ENCODE measurements at places on chromosomes 16 and 17.

DNA sequence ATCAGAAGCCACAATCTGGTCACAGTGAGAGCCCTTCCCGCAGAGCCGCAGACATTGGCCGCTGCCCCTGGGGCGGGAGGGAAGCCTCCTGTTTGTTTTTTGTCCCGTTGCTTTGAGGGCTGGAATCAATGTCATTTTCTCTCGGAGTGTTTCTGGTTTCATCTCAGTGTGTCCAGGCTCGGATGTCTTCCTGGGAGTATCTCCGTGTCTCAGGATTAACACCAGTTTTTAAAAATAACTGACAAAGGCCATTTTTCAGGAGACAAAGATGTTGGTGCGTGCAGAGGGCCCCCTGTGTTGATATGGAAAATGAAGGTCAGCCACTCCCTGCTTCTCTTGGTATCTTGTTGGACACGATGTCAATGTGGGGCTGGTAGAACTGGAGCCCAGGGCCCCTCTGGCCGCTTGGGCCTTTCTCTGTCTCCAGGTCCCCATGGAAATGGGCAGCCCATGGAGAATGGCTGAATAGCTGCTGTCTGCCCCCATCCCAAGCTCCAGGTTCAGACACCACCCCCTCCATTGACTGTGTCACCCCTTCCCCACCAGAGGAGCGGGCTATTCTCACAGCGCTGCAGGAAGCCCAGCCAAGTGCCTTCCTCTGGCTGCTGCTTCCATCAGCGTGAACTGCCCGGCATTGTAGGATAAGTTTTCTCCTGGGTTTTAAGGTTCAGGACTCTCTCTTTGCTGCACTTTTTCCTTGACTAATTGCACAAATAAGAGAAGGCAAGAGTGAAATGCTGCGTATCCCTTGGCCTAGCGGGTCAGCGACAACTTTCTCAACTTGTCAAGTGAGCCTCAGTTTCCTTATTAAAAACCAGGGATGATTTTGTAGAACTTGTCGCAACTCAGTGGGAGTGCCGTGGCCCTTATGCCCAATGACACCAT is 72.2 kb upstream of the METTL9 start:
- DNase-seq, result no peak

GRCh38 chr16:50747207-50747956 is 5.5 kb downstream of the CYLD start:
- no peak for DNase-seq

- DNase-seq, result no peak
Observed at GRCh38 chr16:89693931-89694783, 7.3 kb downstream of the SPATA2L start.

GRCh38 chr16:74601126-74601871 is 5.6 kb downstream of the GLG1 start:
- no peak for DNase-seq

DNA sequence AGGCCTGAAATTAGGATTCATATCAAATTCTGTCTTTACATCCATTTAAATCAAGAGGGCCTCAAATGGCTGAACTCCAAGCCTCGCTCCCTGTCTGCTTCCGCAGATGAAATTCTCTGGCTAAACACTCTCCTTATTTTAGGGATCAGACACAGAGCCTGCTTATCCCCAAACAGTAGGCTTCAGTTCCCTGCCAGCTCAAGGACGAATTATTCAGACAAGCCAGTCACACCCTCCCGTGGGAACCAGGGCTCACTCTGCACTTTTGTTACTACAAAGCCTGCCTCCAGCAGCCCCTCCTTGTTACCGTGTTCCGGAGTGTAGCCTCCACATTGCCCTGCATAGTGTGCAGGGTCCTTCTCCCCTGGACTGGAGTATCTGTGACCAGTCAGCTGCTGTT is 46.6 kb upstream of the LCMT1 start:
- DNase-seq, result no peak

DNA sequence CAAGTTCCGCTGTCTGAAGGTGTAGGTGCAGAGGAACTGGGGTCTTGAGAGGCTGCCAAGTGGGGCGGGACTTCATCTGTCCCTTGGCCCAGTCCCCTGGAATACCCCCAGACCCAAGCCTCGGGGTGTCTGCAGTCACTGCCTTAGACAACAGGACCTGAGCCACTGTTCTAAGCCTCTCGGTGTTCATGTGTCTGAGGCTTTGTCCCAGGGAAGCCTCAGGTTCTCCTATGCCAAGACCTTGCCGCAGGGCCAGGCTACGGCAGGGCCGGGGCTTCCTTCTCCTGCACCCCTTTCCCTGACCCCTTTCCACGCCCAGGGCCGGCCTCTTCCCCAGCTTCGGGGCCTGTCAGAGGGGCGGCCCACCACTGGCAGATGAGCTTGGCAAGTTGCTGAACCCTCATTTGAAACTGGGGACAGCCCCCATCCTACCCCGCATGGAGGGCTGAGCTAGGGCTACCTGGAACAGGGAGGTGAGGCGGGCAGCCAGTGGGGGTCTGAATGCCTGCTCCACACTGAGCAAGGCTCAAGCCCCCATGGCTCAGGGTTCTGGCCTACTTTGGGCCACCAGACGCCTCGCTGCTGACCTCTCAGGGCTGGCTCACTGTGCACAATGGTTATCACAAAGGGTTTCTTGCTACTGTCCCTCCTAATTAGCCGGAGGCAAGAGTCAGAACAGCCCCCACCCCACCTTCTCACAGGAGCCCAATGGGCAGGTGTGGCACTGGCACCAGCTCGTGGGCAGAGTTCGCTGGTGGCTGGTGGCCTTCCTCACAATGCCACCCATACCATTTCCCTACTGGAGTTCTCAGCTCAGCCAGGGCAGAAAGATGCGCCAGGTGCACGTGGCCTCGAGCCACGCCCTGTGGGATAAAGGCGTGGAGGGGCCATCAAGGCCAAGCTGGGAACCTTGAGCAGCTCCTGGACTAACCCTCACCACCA is 7.1 kb downstream of the LITAFD start:
- no peak for DNase-seq

- DNase-seq, result no peak
Observed at GRCh38 chr17:12118617-12119016, 97.9 kb downstream of the MAP2K4 start.

Measured in GOT3 (cell line).